Stimulated activated CD4-positive, alpha-beta T cell treated with anti-CD3 and anti-CD28 coated beads, Interleukin-15, amount 100 ng/mL, for 1 hour (primary cell): ENCODE measurements at places on chromosomes 3 and 15.

GRCh38 chr15:101482526-101483371 is 6.8 kb downstream of the PCSK6 start:
- no peak for DNase-seq

GRCh38 chr15:49989498-49989897 is 129.5 kb downstream of the ATP8B4 start:
- DNase-seq, result no peak

GRCh38 chr3:41808152-41808551 is 153.8 kb downstream of the ULK4 start:
- no peak for DNase-seq

DNA sequence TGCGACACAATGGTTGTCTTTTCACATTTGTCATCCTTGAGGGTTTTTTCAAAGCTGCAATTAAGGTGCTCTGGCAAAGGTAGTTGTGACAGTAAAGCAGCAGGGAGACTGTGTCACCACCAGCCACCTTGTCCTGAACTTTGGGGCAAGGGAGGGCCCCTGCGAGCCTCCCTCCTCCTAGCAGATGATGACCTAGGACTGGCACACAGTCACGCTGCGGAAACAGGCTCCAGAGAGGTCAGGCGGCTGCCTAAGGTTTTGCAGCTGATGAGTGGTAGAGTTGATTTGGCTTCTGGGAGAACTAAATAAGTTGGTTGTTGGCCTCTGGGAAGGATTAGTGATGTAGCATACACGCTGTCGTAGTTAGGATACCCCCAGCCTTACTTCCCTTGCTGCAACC is 62.7 kb downstream of the PDIA5 start:
- DNase-seq, result no peak

- DNase-seq, result no peak
Measured at GRCh38 chr15:61253186-61253585, 24.1 kb upstream of the RORA start.

DNA sequence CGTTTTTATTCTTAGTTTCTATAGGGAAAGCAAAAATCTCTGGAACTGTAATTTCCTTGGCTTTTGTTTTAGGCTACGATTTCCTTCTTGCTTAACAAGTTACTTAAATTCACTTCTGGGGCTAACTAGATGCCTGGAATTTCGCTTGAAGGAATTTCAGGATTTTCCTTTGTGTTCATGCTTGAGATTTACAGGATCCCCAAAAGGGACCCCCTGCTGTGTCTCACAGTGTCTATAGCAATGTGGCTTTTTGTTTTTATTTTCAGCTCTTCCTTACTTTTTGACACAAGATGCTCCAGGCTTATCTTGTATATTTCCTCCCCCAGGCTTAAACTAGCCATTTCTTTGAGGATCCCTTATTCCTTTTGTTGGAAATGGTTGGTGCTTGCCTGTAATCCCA is 95.5 kb upstream of the DPPA4 start:
- DNase-seq, result no peak

GRCh38 chr3:22887664-22888291 is 315.3 kb upstream of the UBE2E2 start:
- no peak for DNase-seq

- no peak for DNase-seq
Measured at GRCh38 chr15:33720952-33721351, 247.3 kb upstream of the CHRM5 start.

DNA sequence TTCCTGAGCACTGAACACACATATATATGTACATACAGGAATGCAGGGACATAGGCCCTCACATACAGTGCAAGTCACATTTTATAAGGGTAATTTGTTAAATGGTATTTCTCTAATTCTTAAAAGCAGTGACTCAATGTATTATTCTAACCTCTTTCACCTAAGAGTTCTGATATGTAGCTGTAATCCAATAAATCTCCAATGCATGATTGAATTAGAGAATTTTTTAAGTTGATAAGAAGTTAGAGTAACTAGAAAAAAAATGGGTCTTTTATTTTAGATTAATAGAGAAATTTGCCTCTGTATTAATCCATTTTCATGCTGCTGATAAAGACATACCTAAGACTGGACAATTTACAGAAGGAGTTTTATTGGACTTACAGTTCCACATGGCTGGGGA is 98.2 kb downstream of the RBMS3 start:
- DNase-seq, result no peak

DNA sequence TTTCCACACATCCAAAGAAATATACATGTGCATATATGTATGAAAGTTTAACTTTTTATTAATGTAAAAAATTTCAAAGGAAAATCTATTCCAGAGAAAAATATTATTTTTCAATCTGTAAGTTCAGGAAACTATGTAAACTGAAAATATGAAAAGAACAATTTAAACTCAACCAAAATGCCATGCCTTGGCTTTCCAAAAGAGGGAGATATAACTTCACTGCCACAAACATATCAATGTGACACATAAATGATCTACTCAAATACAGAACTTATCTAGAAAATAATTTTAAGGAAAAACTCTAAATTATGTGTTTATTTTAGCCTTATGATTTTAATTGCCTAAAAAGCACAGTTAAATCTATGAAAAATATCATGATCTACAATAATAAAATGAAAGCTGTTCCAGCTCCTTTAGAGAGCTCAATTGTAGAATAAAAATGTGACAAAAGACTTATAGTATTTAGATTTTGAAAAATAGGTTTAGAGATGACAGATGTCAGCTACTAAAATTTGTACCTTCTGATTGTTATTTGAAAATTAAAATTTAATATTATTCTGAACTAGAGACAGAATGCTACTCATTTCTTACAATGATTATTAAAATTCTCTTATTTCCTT is 94.8 kb downstream of the GBE1 start:
- no peak for DNase-seq

- peak; percentile 23 for DNase-seq
Measured at GRCh38 chr3:107523539-107524325, 970 bp downstream of the BBX start.

DNA sequence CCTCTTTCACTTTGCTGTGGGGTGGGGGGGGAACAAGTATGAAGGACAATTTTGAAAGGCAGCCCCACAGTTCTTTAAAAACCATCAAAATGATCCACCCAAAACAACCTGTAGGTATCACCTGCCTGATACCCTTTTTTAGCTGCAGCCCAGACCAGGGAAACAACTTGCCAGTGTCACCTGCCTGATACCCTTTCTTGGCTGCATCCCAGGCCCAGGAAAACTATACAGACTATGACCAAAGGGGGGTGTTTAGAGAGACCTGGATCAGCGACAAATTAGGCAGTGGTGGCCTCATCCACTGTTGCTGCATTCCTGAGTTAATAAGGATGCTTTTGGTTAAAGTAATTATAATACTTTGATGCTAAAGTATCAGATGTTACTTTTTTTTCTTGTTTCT is 122.0 kb downstream of the VPS13C start:
- no peak for DNase-seq

GRCh38 chr3:111954228-111954990 is 24.4 kb upstream of the ABHD10 start:
- DNase-seq, result no peak

DNA sequence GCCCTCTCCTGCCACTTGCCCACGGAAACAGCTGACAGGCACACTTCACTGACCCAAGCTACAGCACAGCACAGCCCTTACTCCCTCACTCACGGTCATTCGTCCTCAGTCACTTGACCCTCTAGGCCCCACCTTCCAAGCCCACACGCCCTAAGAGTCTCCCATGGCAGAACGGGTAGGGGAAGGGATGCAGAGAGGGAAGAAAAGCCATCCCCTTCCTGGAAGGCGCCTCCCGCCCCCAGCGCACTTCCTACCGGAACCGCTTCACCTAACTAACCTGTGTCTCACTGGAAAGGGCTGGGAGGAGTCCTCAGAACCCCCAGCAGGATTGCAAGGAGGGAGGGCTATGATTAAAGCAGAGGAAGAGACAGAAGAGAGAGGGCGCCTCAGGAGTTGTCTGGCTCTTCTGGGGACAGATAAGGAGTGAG is 22.9 kb downstream of the EPHB3 start:
- no peak for DNase-seq

DNA sequence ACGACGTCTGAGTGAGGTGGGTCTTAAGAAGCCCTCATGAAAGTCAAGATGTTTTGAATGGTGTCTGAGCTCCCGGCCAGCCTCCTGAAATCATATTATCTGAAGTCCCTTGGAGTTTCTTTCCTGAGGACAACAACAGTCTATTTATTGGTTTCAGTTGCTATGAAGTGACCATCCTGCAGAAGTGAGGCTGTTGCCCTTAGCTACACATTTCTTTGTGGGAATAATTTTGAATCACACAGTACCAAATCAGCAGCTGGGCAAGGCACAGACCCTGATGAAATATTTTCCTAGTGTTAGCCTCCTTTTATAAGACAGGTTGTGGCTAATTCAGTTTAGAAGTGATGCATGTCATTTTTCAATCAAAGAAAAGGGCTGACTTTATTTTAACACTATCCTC is 220.7 kb upstream of the AZI2 start:
- no peak for DNase-seq

DNA sequence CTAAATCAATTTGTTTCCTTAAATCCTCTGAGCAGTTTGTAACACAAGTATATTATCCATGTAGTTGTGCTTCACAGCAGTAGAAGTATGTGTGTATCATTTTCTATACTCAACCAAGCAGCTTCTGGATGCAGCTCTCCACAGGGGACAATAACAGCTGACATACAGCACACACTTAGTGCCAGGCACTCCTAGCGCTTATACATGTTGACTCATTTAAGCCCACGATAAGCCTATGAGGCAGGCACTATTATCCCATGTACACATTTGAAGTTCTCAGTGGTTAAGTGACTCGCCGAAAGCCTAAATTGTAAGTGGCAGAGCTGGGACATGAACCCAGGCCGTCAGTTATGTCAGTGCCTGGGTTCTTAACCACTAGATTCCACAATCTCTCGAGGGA is 20.3 kb upstream of the LPP start:
- no peak for DNase-seq

DNA sequence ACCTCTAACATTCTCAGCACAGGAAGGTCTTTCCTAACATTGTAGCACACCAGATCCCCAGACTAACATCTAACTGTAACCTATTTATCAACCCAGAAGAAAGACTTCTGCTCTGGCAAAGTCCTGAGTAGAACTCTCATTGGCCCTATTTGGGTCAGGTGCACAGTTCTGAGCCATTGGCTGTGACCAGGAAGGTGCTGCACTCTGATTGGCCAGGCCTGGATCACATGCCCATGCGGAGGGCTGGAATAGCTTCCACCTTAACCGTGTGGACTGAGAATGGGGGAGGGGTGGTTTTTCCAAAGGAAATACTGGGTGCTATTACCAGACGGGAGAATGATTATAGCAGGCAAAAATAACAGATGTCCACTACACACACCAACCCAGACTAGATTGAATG is 11.5 kb downstream of the FEZF2 start:
- no peak for DNase-seq

DNA sequence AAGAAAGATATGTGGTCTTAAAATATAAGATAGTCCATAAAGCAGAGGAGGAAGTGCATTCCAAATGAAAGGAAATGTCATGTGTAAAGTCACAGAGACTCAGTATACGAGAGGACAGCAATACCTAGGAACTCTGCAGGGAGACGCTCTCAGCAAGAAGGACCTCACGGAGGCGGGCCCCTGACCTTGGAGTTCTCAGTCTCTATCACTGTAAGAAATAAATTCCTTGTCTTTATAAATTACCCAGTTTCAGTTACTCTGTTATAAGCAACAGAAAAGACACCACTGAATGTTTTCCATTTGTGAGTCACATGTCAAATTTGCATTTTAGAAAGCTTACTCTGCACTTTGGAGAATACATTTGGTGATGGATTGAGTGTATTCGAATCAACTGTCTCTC is 140.6 kb downstream of the GBE1 start:
- DNase-seq, result no peak

DNA sequence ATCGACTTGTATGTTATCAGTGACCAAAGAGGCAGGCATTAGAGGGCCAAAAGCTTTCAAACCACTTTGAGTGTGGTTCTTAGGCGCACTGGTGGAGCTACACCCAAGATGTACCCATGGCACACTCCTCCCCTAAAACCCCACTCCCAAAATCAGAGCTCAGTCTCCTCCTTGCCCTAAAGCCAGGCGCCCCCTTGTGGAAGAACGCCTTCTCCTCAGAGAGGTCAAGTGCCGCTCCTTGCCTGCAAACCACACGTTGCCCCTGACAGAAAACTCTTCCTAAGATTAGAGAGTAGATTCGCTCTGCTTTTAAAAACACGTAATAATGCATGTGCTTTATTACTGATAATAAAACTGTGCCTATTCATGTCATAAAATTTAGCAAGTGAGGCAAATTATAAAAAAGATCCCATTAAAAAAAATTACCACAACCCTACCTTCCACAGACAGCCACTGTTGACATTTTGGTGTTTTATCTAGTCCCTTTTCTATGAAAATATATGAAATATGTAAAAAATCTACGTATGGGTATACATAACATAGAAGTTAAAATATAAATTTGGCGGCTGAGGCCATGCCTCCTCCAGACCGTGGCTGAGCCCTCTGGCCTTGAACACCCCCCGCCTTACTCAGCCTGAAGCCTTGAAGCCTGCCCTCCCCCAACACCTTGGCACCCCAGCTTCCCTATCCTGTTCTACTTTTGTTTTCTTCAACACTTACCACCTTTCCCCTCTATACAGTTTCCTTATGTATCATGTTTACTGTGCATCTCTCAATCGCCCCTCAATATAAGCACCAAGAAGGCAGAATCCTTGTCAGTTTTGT is 33.5 kb downstream of the BCL2L10 start:
- peak; percentile 48 for DNase-seq

GRCh38 chr3:58688574-58688973 is 22.0 kb upstream of the FAM3D start:
- DNase-seq, result no peak

- DNase-seq, result no peak
Measured at GRCh38 chr3:158097081-158097592, 9.1 kb downstream of the SHOX2 start.

GRCh38 chr15:77671362-77672056 is 38.8 kb upstream of the LINGO1 start:
- DNase-seq, result no peak

GRCh38 chr3:49406571-49407565 is 4.9 kb downstream of the RHOA start:
- no peak for DNase-seq

DNA sequence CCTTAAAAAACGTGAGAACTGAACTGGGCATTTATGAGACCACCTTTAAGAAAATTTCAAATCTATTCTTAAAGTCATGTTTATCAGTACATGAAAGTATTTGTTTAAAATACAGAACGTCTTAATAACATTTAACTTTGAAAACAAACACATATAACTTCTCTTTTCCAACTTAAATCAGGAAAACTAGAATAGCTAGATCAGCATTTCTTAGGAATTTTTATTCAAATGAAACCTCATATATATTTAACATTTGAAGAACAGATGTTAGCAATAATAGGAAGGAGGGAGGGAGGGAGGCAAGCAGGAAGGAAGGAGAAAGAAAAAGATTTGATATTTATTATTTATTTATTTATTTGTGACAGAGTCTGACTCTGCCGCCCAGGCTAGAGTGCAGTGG is 120.2 kb downstream of the NR1I2 start:
- no peak for DNase-seq

GRCh38 chr3:169060037-169060436 is 603.5 kb downstream of the MECOM start:
- no peak for DNase-seq

GRCh38 chr3:45003859-45004258 is 22.2 kb upstream of the CLEC3B start:
- no peak for DNase-seq
